GM23248 (cell line): ENCODE measurements at places on chromosomes 1 and 21.

GRCh38 chr1:201395936-201396335, 3.2 kb downstream of the LAD1 start:
- DNase-seq = no peak

DNA sequence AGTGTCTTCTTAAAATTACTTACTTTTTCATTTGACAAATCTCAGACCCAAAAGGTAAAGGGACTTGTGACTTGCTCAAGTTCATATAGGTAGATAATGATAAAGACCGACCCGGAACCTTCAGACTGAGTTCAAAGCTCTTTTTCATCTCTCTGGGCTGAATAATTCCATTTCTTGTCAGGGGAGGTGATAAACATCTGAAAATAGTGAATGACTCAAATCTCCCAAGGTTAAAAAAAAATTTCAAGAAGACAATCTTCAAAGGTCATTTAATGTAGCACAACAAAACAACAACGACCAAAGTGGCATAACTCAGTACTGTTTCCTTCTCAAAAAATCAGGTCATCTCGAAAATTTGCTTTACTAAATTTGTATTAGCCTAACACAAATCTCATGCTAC, 20.6 kb downstream of the LUZP1 start:
- DNase-seq = peak; percentile 44

DNA sequence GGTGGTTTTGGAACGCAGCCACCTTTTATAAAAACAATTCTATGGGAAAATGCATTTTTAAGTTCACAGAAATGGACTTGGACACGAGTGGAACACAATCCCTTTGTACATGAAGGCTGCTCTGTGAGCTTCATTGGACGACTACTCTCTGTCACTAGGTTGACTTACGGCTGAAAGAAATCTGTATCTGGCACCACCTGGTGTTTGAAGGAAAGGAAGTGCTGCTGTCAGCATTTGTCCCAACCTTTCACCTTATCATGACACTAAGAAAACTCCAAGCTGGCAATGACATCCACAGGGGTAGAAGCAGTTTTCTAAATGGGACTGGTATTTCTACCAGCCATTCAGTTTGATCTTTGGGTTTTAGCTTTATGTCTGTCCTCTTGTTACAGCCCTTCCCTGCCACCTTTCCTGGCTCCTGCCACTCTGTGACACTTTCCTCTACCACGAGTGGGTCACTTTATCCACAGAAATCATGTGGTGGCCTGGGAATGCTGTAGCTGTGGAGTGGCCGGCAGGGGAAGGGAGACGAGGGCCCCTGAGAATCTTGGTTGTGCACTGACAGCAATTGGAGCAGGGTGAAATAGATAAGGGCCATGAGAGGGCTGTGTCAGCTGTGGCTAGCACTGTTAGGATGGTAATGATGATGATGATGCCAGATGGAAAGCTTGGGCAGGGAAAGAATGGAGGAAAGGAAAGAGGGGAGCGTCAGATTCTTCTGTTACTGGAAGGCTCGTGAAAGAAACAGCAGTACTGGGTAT, 85.2 kb downstream of the TBX19 start:
- DNase-seq = no peak

- peak; percentile 62 for DNase-seq
These were observed 163.8 kb downstream of the COL24A1 start for GRCh38 chr1:85992791-85993190.

GRCh38 chr1:205523261-205523890, 18.9 kb downstream of the CDK18 start:
- DNase-seq = no peak

DNA sequence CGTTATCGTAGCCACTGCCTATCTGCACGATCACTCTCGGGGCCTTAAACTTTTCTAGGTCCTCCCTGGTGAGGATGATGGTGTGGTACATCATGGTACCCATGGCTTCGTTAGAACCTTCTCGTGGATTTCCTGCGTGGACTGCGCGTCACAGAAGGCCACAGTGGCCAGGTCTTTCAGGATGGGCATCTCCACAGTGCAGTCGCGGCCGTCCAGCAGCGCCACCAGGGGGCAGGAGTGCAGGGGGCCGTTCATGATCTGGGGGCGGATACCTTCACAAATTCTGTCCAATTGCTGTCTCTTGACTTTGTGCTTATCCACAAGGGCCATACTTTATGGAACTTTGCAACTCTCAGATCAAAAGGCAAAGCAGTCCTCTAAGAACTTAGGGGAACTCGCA, 69.6 kb downstream of the WLS start:
- DNase-seq = no peak

GRCh38 chr1:228004856-228005462, 1.8 kb upstream of the WNT3A start:
- no peak for DNase-seq

DNA sequence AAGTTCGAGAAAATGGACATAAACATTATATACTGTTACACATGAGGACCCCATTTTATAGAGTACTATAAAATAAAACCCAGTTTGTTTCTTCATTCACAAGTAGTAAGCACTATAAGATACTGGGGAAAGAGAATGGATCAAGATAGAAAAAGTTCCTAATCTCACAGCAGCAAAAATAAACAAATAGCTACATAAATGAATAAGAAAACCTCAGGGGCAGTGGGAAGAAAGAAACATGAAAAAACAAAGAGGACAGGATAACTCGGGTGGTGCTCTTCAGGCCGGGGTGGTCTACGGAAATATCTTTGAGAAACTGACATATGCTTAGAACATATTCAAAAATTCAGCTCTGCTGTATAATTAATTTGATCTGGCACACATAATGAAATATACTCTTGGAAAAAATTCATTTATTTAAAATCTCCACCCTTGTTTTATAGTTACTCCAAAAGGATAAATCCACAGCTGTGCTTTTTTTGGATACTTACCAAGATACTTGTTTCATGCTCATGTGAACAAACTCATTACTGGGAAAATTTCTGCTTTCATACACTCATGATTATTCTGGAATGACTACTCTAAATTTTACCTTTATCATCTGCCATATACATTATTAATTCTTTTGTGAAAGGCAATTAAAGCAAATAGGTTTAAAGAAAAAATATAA, 20.0 kb downstream of the CEP170 start:
- DNase-seq = peak; percentile 53

DNA sequence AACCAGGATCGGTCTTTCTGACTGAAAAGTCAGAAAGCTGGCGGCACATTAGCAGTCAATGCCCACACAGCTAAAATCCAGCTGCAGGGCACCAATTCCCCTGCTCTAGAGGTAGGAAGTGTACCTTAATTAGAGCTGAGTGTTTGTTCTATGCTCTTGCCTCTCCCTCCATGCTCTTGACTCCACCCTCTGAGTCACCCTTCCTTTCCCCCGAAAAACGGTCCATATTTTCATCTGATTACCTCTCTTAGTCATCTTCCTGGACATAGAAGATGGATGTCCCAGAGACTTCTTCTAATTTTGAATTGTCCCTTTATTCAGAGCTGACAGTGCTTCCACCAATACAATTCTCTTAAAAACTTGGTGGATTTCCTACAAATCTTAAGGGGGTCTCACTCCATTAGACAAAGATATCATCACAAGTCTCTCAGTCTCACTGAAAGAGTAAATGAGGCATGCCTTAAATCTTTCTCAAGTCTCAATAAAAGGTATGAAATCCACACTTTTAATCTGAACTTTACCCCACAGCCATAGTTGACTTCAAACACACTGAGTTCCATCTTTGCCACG, 44.1 kb upstream of the SLC19A1 start:
- DNase-seq = no peak

DNA sequence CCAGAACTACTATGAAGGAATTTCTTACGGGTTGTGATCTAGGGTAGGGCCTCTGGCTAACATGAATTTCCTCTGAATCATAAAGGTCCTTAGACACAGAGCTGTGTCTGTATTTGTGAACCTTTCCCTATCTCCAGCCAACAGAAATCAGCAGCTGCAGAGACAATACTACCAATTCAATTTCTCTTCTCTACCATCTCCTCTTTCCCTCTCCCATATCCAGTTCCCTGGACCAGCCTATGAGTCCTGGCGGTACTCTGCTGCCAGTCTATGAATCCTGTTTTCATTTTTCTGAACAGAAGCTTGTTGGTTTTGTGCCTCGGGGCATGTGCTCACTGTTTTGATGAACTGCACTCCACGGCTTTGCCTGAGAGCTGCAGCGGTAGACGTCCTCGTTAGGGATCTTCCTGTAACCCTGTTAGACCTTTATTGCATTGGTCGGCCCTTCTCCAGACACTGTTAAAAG, 458.0 kb upstream of the VAMP3 start:
- DNase-seq = peak; percentile 14
